ENCODE measurements at places on chromosomes 4 and X. TPM values are rescaled to one million over a fixed set of nuclear protein-coding genes. Genes with fewer than 3 reads are reported as not detected.

ADRA2C gene
- total RNA-seq, result 8.6 TPM

VSIG1 gene
- not detected for total RNA-seq

BST1 gene
- 21.8 TPM for total RNA-seq

ENPP6 gene
- total RNA-seq, result not detected

BCORL1 gene
- total RNA-seq, result 42.5 TPM

SLC2A9 gene
- 5.5 TPM for total RNA-seq

STEEP1 gene
- 24.6 TPM for total RNA-seq

DMD gene
- total RNA-seq, result 45.5 TPM

CYP2U1 gene
- 7.6 TPM for total RNA-seq

SSX4B gene
- total RNA-seq, result not detected

PDCL2 gene
- total RNA-seq, result not detected

PHEX gene
- 0.45 TPM for total RNA-seq

KANTR gene
- 10.2 TPM for total RNA-seq

CT45A10 gene
- not detected for total RNA-seq

NLGN3 gene
- total RNA-seq, result 0.48 TPM

ARAP2 gene
- 13.5 TPM for total RNA-seq

OCIAD2 gene
- 4.5 TPM for total RNA-seq

UGT2B7 gene
- total RNA-seq, result not detected

SLC38A5 gene
- total RNA-seq, result 4.4 TPM

TMEM271 gene
- not detected for total RNA-seq

ATOH1 gene
- total RNA-seq, result not detected

GAB3 gene
- 13.7 TPM for total RNA-seq

MAGEA12 gene
- total RNA-seq, result not detected

ARMCX1 gene
- 32.3 TPM for total RNA-seq

GAGE13 gene
- not detected for total RNA-seq

GLRA3 gene
- total RNA-seq, result not detected

SATL1 gene
- total RNA-seq, result not detected

MSX1 gene
- 38.9 TPM for total RNA-seq

ALB gene
- total RNA-seq, result 0.48 TPM

BDH2 gene
- total RNA-seq, result 31.4 TPM

BTK gene
- 11.5 TPM for total RNA-seq

DACH2 gene
- total RNA-seq, result not detected

IL3RA gene
- 13.3 TPM for total RNA-seq

OTC gene
- total RNA-seq, result not detected

MFAP3L gene
- 3.6 TPM for total RNA-seq

CPE gene
- total RNA-seq, result 90.4 TPM

TMPRSS11B gene
- not detected for total RNA-seq

FAM9C gene
- not detected for total RNA-seq

SLITRK4 gene
- total RNA-seq, result 1.5 TPM

FTHL17 gene
- total RNA-seq, result not detected

NR3C2 gene
- total RNA-seq, result 7.1 TPM

S100P gene
- 16.1 TPM for total RNA-seq

PPBP gene
- total RNA-seq, result 1.3 TPM

CT45A1 gene
- total RNA-seq, result not detected

AREG gene
- 41.0 TPM for total RNA-seq

GSX2 gene
- not detected for total RNA-seq

POF1B gene
- 0.32 TPM for total RNA-seq

SCD5 gene
- total RNA-seq, result 4.7 TPM

ZNF827 gene
- total RNA-seq, result 10.5 TPM

CHRDL1 gene
- 248 TPM for total RNA-seq

GRK4 gene
- 6.0 TPM for total RNA-seq

CYTL1 gene
- 1.4 TPM for total RNA-seq

FABP2 gene
- total RNA-seq, result 0.80 TPM

OPRPN gene
- not detected for total RNA-seq

PAK3 gene
- total RNA-seq, result 1.3 TPM

TCEAL9 gene
- 48.1 TPM for total RNA-seq

DRD5 gene
- total RNA-seq, result not detected

CPZ gene
- 9.7 TPM for total RNA-seq

All from mesenteric fat pad (tissue), 1 donor.